ENCODE measurements at places on chromosomes 12 and 14.

GRCh38 chr12:24708718-24709117, 240.2 kb downstream of the BCAT1 start:
- DNase-seq = no peak

DNA sequence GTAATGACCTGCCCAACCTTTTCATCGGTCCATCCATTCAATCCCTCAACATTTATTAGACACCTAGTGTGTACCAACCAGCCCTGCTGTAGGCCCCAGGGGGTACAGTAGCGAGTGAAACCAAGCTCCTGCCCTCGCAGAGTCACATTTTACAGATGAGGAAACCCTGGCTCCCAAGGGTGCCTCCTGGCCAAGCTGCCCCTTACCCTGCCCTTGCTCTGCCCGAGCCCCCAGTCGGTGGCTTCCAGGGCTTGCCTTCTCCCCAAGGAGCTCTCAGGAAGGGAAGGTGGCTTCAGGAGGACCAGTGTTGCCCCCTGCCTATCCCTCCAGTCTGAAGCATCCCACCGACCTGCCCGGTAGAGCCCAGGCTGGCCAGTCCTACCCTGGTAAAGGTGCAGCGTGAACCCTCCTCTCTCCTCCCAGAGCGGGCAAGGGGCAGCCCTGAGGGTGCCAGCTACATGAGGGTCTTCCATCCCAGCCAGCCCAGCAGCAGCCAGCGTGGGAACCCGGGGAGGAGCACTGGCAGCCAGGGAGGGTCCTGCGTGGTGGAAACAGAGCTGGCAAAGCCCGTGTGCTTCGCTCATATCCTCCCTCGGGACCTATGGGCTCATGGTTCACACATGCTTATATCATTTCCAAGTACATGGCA, 670 bp upstream of the BEGAIN start:
- no peak for DNase-seq

DNA sequence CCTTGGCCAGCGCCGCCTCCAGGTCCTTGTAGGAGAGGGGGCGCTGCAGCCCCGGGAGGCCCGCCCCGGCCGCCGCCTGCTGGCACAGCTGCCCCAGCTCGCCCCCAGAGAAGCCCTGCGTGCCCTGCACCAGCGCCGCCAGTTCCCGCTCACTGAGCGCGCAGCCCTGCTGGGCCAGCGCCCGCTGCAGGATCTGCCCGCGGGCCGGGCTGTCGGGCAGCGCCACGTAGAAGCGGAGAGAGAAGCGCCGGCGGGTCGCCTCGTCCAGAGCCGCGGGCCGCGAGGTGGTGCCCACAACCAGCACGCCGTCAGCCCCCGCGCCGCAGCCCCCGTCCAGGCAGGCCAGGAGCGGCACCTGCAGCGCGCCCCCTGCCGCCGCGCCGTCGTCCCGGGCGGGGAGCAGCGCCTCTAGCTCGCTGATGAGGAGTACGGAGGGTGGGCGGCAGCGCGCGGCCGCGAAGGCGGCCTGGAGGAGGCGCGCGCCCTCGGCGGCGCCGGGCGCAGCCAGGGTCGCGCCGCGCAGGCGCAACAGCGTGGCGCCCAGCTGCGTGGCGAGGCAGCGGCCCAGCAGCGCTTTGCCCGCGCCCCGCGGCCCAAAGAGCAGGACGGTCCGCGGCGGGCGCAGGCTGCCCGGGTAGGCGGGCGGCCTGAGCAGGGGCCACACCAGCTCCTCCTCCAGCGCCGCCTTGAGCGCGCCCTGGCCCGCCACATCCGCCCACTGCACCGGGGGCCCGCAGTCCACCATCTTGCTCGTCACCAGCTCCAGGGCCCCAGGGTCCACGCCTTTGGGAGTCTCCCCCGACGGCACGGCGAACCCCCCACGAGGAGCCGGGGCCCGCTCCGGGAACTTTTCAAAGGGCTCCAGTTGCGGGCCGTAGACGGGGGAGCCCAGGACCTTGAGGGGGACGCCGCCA, 27.7 kb downstream of the FIGNL2 start:
- DNase-seq = peak; percentile 16

GRCh38 chr12:115072712-115073111, 388.7 kb upstream of the TBX3 start:
- DNase-seq = no peak

- no peak for DNase-seq
Measured at GRCh38 chr12:62959745-62960144, 24.8 kb upstream of the PPM1H start.

GRCh38 chr14:61564618-61565091, 130.7 kb upstream of the HIF1A start:
- DNase-seq = no peak

DNA sequence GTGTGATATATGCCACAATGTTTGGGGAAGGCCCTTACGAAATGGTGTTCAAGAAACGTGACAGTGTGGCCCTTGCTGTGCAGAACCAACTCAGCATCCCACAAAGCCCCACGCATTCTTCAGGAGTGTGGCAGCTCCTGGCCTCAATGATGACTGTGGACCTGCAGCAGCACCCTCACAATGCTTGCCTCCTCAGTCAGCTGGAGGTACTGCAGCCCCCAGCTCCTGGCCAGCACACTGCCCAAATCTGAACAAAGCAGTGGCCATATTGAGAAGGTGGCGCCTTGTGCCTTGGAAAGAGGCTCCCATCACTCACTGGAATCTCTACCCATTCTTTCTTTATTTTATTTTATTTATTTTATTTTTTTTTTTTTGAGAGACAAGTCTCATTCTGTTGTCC, 10.4 kb downstream of the POLE2 start:
- no peak for DNase-seq

DNA sequence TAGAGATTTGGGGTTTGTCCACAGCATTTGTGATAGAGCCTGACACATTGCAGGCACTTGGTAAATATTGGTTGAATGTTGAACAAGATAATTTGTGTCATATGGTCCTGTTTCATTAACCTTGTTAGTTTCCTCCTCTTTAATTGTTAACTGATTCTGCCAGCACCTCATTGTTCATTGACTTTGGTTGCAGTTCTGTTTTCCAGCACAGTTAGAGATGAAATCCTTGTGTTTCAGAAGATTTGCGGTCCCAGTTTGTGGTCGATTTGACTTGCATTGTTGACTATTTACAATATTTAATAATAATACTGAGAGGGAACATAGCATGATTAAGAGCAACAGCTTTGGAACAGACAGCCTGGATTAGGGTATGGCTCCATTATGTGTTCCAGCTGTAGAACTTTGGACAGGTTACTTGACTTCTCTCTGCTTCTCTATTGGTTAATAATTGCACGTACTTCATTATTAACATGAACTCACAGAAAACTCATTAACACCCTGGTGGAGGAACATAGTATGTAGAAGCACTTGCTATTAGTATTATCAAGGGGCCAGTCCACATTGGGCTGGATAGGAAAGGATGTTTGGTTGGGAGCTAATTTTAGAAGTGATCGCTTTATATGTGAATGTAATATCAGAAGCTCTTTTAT, 8.7 kb downstream of the DRAM1 start:
- DNase-seq = no peak

DNA sequence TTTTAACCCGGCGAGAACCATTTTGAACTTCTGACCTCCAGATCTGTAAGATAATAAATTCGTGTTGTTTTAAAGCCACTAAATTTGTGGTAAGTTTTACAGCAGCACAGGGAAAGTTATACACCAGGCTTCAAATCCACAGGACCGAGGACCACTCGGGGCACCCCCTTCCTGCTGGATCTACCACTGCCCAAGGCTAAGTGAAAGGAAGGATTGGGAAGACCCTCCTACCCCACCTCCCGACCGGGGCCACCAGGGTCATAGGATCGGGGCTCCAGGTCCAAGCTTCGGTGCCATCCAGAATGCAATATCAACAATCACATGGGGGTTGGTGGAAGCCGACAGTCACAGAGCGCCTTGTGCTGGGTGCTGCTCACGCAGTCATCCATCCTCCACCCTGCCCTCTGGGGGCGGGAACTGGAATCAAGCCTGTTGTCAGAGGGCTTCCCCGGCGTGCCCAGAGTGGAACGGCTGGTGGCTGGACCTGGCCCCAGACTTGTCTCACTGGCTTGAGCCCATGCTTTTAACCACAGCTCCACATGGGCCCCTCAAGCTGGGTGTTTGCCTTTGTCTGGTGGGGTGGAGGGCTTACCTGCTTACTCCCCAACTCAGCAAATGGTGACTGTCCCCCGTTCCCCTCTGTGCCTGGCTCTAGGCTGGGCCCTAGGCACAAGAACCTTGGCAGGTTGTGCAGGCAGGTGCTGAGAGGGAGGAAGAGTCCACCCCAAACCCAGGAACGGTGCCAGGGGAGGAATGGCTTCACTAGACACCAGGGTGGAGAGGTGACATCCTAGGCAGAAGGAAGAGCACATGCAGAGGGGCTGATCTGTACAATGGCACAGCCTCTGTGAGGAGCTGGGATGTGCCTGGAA, 180.3 kb upstream of the RTL1 start:
- DNase-seq = no peak

GRCh38 chr12:26108915-26109314, 15.9 kb downstream of the BHLHE41 start:
- no peak for DNase-seq

GRCh38 chr14:69870613-69871012, 8.6 kb upstream of the SMOC1 start:
- DNase-seq = no peak

- no peak for DNase-seq
Measured at GRCh38 chr14:105281371-105282097, 19.3 kb downstream of the BRF1 start.

- no peak for DNase-seq
Measured at GRCh38 chr12:93896427-93896826, 219.3 kb downstream of the CRADD start.

GRCh38 chr12:116538076-116538591, 21.0 kb upstream of the MAP1LC3B2 start:
- no peak for DNase-seq

DNA sequence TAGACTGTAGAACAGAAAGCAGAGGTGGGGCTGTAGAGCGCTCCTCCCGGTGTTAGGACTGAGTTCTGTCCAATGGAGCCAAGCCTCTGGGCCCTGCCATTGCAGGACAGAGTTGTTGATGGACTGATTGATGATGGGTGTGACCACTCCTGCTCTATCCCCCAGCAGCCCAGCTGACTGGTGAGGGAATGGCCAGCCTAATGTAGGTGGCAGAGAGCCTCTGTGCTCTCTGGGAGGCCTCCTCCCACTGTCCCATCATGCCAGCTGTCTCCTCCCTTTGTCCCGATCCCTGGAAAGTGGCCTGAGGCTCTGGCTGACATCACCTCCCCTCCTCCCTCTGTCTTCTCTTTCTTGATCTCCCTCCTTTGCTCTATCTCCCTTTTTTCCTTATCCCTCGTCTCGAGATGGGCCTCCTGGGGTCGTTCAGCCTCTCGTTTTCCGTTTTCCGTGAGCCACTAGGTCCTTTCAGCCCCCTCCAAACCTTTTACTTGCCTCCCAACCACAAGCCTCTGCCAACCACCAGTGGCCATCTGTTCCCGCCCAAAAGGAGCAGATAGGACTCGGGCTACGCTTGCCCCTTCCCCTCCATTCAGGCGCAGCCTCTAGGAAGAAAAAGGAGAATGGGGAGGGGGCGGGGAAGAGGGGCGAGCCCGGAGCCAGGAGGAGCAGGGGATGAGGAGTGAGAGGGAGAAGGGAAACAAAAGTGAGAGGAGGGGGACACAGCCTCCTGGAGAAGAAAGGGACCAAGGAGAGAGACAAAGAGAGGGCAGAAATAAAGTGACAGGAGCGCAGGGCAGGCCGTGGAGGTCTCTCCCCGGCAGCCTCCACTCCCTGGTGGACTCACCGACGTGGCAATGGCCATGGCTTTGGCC, 572 bp downstream of the EFS start:
- no peak for DNase-seq

GRCh38 chr14:99246536-99247097, 25.4 kb downstream of the BCL11B start:
- DNase-seq = no peak

GRCh38 chr14:52494444-52494843, 57.9 kb downstream of the TXNDC16 start:
- DNase-seq = no peak

GRCh38 chr12:1859643-1860042, 39.3 kb downstream of the LRTM2 start:
- DNase-seq = no peak

DNA sequence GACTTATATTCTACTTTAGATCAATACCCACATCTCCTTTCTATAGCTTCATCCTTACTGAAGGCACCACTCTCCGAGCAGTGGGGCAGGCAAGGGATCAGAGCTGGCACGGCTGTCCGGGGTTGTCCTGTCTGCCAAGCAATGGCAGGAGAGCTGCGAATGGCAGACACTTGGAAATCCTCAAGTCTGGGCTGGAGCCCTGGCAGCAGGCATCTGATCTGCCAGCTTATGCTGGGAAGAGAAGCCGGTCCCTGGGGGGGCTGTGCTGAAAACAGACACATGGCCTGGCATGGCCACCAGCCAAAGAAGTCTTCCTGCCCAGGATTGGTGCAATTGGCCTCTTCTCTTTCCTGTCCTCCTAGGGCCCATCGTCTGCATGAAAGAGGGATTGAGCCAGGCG, 280.2 kb upstream of the PWP1 start:
- no peak for DNase-seq

DNA sequence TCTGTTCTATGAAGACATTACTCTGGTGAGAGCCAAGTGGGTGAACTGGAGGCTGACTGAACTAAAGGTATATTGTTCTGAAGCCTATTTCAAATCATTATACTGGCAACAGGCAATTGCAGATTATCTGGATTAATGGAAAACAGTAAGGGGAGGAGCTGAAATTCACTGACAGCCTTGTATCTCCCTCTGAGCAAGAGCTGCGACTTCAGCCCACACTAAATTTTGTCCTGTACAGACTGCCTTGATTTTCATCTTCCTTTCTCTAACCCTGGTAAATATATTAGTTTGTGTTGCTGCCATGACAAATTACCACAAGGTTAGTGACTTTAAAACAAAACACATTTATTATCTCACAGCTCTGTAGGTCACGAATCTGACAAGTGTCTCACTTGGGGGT, 231.1 kb downstream of the SLC2A13 start:
- no peak for DNase-seq

- DNase-seq = peak; percentile 72
Measured at GRCh38 chr12:111409780-111410430, 4.2 kb downstream of the SH2B3 start.

GRCh38 chr12:39627914-39628313, 8.3 kb upstream of the ABCD2 start:
- no peak for DNase-seq

DNA sequence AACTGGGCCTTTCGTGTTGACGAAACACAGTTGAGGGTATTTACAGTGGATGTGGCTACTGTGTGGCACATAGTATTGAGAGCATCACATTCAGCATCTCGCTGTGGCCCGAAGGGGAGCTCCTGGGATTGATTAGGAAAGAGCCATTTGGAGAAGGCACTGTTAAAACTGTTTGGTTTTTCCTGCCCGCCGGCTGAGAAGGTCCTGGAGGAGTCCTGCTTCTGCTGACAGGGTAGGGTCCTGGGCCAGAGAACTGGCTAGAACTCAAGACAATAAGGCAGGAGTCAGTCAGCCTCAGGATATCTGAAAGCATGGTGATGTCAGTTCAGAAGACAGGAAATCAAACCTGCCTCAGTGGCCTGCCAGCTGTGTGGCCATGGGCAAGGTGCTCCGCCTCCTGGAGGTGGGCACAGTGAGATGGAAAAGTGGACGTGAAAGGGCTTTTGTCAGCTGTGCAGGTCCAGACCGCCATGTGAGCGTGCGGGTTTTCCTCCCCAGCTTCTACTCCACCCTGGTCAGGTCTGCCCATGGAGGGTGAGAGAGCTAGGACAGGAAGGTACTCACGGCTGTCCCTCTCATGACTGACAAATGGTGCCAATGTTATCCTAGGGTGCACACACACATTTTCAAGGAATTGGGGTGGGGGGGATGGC, 92.3 kb downstream of the NTF3 start:
- DNase-seq = no peak

GRCh38 chr12:52082988-52083637, 3.6 kb downstream of the SMIM41 start:
- peak; percentile 47 for DNase-seq

Measured in GDM1 (cell line).